ENCODE measurements at places on chromosomes 1 and 21.
A peak's percentile ranks its signal among the peaks of the same experiment; 100 is the strongest.

DNA sequence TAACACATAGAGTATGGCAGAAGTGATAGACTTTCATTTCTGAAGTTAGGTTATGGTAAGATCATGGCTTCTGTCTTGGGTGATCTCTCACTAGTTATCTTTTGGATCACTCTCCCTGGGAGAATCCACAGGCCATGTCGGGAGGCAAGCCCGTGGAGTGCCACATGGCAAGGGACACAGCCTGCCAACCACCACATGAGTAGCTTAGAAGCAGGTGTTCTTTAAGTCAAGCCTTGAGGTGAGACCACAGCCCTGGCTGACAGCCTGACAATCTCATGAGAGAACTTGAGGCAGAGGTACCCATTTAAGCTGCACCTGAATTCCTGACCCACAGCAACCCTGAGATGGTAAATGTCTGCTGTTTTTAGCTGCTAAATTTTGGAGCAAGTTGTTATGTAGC, 130.4 kb downstream of the KCNN3 start:
- DNase-seq = no peak

DNA sequence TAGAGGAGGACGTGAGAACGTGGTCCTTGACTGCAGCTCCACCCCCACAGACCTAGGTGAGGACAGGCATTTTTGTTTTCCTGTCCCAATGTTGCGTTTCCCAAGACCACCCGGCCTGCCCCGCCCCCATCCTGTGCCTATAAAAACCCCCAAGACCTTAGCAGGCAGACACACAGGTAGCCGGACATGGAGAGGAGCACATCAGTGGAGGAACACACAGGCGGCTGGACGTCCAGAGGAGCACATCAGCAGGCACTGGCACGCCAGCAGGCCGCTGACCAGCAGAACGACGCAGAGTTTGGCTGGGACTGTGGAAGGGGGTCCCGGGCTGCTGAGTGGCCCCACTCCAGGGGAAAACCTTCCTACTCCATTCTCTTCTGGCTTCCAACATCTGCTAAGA, 12.7 kb upstream of the HMGCL start:
- no peak for DNase-seq

- no peak for DNase-seq
Measured at GRCh38 chr1:38076455-38076854, 29.9 kb upstream of the POU3F1 start.

DNA sequence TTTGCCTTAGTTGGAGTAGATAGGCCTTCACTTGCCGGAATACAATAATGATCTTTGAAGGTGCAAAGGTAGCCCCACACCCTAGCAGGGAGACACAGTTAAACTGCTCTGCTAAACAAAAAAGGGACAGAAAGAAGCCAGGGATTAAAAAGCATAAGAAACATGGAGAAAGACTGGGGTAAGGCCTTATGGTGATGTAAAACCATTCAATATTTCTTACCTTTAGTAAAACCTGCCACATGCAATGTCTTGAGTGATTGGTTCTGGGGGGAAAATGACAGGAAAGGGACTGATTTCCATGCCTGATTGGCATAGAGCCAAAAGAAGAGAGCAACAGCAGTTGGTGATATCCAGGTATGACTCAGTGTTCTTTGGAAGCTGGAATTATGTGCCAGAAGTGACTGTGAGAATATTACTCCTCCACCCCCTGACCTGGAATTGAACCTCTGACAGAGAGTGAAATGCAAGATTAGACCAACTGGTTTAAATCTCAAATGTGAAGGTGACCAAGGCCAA, 8.1 kb downstream of the DNASE2B start:
- no peak for DNase-seq

- no peak for DNase-seq
Measured at GRCh38 chr1:210129759-210130158, 102.8 kb upstream of the SERTAD4 start.

DNA sequence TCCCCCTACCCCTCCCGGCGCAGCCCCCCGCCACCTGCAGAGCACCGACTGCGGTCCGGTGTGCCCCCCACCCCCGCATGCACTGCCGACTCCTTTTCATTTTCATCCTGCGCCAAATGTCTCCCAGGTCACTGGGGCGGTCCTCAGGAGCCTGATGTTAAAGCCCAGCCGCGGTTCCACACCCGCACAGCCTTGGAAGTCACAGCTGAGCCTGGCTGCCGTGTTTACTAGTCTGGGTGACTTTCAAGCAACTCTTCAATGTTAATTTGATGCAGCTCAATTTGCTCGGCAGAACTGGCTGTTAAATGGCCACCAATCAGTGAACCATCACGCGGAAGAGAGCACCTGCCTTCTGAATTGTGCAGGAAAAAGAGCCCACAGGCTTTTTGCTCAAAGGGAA, 27.2 kb downstream of the THAP3 start:
- DNase-seq = no peak

DNA sequence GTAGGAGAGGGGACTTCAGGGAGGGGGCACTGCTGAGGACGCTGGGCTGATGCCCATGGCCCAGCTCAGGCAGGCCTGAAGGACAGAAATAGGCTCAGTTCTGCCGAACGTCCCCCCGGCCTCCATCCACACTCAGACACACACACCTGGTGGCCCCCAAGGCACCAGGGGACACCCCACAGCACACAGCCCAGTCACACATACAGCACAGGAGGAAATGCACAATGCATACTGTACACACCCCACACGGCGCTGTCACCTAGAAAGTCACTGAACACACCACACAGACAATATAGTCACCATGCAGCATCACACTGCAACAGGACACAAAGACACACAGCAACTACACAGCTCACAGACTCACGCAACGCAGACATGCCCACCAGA, 562 bp downstream of the SYTL1 start:
- DNase-seq = no peak

GRCh38 chr1:85372683-85373377, 92.1 kb downstream of the DDAH1 start:
- DNase-seq = no peak

- no peak for DNase-seq
Measured at GRCh38 chr1:28668956-28669723, 556 bp downstream of the GMEB1 start.

GRCh38 chr1:8822373-8823294, 5.2 kb upstream of the RERE start:
- no peak for DNase-seq

GRCh38 chr1:162351246-162351842, 25.3 kb downstream of the SPATA46 start:
- no peak for DNase-seq

- peak; percentile 62 for DNase-seq
Measured at GRCh38 chr1:154474802-154475201, 27.2 kb upstream of the TDRD10 start.

DNA sequence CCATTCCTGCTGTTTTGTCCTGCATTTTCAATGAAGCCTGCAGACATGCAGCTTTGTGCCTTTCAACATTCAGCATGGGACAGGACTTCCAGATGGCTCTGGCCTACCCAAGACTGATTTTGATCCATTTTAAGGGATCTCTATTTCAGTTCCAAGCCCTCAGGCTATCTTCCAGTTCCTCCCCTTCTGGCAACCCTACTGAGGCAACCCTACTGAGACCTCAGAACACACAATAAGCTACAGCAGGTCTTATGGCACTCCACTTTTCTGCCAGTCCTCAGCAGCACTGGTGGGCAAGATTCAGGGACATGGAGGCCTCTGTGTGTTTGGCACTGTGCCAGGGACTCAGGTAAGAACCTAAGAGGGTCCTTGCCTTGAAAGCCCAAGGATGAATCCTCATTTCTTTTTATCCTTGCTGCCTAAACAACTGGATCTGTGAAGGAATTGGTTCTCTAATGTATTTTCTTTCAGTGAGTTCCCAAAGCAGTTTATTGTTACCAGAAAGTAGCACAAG, 50.7 kb downstream of the MAB21L3 start:
- DNase-seq = no peak

GRCh38 chr1:223706077-223706973, 6.0 kb upstream of the CAPN2 start:
- DNase-seq = no peak

GRCh38 chr1:178262120-178262500, 168.2 kb downstream of the RASAL2 start:
- peak; percentile 20 for DNase-seq

DNA sequence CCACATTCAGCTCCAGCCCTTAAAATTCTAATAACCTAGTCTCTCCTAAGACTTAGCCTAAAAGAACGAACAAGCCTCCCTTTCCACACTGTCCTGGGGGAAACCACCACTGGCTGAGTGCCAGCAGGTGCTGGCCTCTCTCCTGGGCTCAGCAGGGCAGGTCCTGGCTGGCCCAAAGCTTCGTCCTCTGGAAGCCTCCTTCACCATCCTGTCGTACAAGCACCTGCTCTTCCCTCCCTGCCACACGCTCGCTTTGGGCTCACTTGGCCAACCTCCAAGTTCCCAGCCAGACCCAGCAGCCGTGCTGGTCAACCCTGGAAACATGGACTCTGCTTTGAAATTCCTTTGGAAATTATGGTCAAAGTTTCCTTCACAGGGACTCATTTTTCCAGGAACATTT, 58.2 kb upstream of the SLC25A33 start:
- DNase-seq = no peak

- no peak for DNase-seq
Measured at GRCh38 chr1:154334079-154335024, 9.0 kb downstream of the ATP8B2 start.

DNA sequence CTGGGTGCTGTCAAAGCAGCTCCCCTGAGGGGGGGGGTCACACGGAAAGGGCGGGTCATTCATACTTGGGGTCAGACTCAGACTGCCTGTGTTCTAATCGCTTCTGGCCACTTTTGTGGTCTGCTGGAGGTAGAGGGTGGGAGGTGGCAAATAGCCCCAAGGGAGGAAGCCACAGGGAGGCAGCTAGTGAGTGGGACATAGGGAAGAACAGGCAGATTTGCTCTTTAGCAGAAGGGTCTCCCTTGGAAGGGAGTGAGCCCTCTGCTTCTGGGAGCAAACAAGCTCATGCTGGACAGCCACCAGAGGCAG, 24.5 kb downstream of the ACOT11 start:
- DNase-seq = no peak
